ENCODE measurements at places on chromosomes 11 and 22.

- peak; percentile 93 for DNase-seq
These were observed 56.4 kb upstream of the CD44 start for GRCh38 chr11:35082321-35083180.

- no peak for DNase-seq
These were observed 10.9 kb downstream of the ACO2 start for GRCh38 chr22:41479671-41480396.

- DNase-seq = no peak
These were observed 34.2 kb downstream of the MACROD1 start for GRCh38 chr11:64131683-64132190.

DNA sequence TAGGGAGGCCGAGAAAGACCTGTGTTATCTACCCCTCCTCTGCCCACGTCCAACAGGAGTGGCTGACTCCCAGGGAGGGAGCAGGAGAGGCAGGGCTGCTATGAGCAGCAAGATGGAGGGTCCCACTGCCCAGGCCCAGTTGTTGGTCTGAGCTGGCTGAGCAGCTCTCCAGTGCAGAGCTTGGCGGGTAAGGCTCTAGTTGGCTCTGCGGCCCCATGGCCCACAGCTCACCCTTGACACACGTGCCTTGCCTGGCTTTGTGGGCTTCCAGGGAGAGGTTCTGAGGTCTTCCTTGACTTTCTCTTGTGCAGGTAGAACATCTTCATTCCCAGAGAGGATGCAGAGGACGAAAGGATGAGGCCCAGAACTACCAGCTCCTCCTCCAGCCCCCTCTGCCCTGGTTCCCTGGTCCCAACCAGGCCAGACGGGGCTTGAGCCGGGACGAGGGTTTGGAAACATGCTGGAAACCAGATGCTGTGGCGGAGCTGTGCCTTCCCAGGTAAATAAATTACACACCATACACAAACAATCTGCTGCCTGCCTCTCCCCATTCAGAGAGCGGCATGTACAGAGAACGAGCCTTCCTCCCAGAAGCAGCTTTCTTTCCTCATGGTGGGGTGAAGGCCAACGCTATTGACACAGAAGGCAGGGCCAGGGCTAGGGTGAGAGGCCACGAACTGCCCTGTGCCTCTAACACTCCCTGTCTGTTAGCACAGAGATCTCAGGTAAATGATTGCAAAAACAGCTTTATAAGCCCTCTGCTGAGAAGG, 48.1 kb downstream of the DSCAML1 start:
- DNase-seq = no peak

DNA sequence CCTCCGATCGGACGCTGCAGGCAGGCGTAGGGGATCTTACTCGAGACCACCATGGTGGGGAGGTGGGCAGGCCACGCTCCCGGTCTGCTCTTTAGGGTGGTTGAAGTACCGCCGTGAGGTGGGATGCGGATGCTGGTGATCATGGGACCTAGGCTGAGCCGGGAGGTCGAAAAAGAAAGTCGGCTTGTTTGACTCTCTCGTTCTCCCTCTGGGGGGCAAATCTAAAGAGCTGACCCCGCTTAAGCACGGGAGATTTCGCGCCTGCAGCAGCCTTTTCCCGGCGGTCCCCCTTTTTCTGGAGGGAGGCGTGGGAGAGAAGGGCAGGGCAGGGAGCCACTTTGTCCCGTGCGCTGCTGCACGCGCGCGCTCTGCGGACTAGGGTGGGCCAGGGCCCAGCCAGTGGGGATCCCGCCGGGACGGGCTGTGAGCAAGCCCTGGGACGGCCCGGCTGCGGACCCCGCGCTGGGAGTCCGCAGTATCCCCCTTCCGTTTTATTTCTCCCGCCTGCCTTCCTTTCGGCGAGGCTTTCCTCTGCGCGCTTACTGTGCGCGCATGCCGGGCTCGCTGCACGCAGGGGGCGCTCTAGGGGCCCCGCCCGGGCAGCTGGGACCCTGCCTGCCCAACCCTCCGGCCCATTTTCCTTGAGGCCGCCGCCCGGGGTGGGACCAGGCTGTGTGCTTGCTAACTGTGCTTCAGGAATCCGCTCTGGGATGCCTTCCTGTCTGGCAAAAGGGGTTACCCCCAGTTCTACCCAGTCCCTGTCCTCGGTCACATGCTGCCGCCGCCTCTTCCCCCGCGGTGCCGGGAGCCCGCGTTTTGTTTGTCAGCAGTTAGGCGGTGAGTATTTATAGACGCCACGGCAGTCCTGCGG, 81.0 kb downstream of the PRR5L start:
- DNase-seq = no peak

GRCh38 chr11:6391537-6392134, 1.4 kb downstream of the SMPD1 start:
- no peak for DNase-seq

DNA sequence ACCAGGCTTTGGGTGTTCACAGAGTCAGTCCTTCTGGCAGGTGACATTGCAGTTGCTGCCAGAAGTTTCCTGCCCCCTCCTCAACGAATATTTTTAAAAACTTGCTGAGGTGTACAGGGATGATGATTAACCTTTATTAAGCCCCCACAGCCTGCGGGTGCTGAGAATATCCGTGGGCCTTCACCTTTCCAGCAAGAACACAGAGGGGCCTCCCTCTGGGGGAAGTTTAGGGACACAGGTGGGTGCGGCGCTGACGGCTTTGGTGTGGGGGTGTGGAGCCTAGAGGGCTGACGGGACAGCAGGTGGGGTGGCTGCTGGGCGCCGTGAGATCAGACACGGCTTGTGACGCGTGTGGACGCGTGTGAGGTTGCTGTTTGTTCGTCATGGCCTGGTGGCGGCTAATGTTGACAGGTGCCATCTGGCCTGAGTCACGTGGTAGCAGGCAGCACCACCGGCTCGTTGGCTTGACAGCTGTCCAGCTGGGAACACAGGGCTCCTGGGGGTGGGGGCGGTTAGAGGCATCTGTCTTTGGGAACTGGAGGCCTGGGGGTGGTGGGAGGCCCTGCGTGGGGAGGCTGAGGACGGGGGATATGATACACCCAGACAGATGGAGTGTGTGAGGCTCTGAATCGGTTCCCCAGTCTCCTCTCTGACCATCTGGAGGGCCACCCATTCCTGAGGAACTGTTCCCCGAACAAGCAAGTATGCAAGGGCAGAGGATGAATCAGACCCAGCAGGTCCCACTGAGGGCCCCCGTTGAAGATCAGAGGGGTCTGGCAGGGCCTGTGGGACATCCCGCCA, 12.5 kb upstream of the LRRC10B start:
- no peak for DNase-seq

DNA sequence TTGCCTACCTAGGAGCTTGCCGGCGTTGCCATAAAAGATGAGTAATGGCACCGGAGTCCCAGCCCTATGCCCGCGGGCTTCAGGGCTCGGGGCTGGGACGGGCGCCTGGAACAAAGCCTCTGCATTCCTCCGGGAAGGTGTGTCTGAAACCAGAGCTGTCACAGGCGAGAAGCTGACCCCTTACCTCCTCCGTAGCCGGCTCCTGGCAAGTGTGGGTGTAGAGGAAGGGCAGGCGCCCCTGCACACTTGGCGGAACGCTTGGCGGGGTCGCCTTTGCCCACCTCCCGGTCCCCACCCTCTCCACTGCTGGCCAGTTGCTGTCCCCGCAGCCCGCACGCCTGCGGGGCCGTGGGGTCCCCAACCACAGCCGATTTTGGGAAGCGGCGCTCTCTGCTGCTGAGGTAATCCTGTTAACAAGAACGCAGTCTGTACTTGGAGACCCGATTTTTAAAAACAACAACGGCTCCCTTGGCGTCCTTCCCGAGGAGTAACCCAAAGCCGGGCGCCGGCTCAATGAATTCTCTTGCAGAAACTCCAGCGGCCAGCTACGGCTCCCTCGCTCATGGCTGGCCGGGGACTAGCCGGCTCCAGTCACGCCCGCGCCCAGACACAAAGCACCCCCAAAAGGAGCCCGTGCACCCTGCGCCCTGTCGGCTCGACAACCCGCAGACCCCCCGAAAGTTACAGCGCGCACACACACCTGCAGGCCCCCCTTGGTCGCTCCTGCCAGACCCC, 89.2 kb downstream of the PLEKHA7 start:
- no peak for DNase-seq

DNA sequence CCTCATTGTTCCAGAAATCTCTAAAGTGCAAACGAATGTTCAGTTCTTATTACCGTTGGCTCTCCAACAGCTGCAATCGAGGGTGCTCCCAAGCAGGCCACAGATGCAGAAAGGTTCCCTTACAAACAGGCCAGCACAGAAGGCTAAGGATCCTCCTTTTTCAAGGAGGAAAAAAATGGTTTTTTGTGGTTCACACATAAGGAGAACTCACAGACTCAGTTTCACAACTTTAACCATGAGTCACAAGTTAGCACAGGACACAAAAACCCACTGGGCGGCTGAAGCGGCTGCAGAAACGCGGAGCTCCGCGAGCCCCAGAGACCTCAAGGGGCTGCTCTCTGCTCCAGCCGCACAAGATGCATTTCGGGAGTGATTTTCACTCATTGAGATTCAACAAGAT, 98.2 kb upstream of the PRR5 start:
- peak; percentile 95 for DNase-seq

- peak; percentile 42 for DNase-seq
These were observed 3.6 kb downstream of the SLC43A1 start for GRCh38 chr11:57511741-57512430.

GRCh38 chr11:67270256-67271204, 4.3 kb downstream of the GRK2 start:
- peak; percentile 96 for DNase-seq

DNA sequence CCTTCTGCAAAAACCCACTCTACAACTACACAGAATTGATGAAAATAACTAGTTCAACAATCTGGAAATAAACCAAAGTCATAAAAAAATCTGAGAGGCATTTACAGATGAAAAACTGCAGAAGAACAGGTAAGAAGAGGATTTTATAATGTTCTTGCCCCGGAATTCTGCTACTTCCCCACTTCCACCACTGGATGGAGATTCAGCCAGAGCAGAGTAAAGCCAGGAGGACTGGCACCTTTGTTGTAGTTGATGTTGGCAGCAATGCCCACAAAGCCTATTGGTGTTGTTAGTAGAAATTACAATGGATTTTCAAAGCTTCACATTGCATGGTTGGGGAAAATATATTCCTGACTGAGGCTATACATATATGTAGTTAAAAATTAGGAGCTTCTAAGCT, 640.2 kb downstream of the LRRC4C start:
- no peak for DNase-seq

DNA sequence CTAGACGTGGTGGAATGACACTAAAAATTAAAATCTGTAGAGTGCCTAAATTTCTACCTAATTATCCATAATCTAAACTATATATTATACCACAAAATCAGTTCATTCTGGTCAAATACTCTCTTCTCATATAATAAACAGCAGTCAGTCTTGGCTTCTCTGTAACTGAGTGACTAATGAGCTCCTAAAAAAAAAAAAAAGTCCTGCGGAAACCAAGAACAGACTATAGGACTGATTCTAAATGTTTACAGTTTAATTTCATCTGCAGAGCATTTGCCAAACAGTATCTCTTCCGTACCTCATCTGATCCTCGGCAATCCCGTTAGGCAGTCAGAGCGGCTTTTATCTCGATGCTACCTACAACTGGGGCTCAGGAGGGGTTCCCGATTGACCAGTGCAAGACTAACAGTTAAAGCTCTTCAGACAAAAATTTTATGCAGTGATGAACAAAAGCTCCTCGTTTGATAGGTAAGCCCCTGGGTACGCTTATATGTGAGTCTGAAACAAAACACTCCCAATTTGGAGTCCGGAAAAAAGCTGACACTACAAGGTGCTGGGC, 686 bp downstream of the KIF18A start:
- DNase-seq = peak; percentile 44

GRCh38 chr22:49140911-49141665, 686.6 kb downstream of the BRD1 start:
- no peak for DNase-seq

DNA sequence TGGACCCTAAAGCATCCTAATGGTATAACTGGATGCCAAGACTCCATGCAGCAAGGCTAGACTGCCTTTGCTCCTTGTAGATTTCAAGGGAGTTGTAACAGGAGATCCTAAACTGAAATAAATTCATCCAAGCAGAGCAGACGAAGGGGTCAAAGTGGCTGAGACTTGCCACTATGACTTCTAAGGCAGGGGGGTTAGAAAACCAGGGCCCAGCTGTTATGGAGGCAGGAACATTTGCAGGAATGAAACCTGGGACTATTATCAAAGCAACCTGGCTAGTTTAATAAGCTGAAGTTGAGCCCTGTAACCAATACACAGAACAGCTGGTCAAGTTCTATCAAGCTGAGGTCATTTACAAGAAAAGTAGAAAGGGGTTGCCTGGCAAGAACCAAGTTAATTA, 122.2 kb upstream of the TRPC6 start:
- DNase-seq = no peak

DNA sequence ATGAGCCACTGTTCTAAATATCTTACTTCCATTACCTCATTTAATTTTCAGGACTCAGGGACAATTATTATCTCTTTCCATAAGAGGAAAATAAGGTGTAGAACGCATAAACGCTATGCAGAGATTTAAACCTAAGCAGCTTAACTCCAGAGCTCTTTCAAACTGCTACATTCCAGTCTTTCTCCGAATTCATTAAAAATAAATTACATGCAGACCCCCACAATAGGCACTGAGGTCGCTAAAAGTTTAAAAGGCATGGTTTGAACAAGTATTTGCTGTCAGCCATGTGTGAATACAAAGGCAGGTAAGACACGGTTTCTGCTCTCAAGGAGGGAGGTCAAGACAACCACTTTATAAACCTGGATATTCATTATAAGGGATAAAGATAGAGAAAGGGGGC, 983 bp downstream of the NARS2 start:
- DNase-seq = no peak

DNA sequence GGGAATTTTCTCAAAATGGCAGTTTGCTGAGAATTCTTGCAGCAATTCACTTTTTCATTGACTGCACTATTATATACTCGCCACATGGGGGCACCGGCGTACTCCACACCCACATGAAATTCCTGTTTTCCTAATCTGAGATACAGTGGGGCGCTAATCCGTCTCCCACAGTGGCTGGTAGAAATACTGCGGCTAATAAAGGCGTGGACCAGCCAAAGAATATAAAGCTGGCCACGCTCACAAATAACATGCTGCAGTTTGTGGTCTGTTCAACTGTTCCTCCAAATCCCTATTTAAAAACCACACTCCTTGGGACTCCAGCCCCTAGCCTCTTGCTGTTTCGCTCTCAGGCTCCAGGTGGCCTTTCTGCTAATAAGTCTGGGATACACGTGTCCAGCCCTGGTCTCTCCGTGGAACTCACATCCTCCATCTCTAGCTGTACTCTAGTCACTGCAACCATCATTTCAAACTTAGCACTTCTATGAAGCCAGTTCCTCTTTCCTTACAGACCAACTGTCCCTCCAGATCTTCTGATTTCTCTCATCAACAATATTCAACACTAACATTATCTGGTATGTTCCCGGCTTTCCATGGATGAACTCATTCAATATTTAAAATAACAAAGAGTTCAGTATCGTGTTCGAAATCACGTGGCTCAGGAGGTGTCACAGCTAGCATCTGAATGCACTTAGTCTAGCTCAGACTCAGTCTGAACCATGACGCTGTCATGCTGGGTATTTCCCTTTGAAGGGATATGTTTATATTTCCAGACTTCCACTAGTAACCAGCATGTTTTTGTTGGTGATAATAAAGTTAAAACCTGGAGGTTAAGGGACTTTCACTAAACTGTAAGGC, 22.0 kb downstream of the TBRG1 start:
- DNase-seq = peak; percentile 67
